H9 (cell line): ENCODE measurements at places on chromosomes 6 and 20. TPM values are rescaled to one million over a fixed set of nuclear protein-coding genes. Genes with fewer than 3 reads are reported as not detected.

DNA sequence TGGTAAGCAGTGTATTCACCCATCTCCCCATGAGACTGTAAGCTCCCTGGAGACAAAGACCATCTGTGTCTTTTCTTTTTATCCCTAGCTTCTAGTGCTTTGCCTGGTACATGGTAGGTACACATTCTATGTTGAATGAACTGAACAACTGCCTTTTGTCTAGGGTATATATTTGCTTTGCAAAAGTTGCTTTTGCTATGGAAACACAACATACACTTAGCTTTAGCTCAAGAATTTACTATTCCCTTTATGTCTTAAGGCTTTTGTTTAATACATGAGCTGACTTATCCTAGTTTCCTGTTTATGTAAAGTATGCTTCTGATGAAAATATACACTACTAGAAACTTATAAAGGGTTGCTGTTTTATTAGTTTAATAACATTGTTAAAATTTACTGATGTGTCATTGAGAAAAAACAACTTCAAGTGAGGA lies 198.2 kb downstream of the PRL start:
- no peaks in the 10 kb centered on the region for H3K36me3 ChIP-seq
- no peaks in the 10 kb centered on the region; the same call in 1 of the 2 replicates for H3K4me1 ChIP-seq
- no peaks in the 10 kb centered on the region for H3K27me3 ChIP-seq

DNA sequence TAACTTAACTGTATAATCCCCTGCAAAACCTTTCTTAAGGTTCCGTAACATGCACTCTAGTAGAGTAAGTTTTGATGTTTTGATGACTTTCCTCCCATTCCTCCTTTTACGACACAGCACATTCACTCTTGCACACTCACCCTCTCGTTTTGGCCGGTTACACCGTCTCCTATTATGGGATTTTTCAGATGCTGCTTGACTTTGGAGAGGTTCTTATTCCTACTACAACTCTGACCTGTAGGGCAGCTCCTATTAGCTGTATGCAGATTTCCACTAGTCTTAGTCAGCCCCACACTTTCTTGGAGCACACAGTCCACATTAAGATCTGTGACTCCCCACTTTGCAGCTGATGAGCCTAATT lies 223.7 kb upstream of the SYNCRIP start:
- no peak overlapping the region for H3K27ac ChIP-seq
- H3K27me3 ChIP-seq: no peaks in the 10 kb centered on the region
- peaks cover 2% of the 10 kb centered on the region; the same call in 1 of the 2 replicates for H3K4me1 ChIP-seq
- peaks cover 8% of the 10 kb centered on the region; the same call in 1 of the 2 replicates for H3K36me3 ChIP-seq
- no peak overlapping the region for H3K4me3 ChIP-seq

- DNase-seq: no peak
- no peaks in the 10 kb centered on the region for H3K4me1 ChIP-seq
- no peaks in the 10 kb centered on the region; the same call in 2 of the 3 replicates for H3K36me3 ChIP-seq
- no peak overlapping the region for H3K4me3 ChIP-seq
Measured at GRCh38 chr6:45467853-45468252, 90.1 kb upstream of the SUPT3H start.

DNA sequence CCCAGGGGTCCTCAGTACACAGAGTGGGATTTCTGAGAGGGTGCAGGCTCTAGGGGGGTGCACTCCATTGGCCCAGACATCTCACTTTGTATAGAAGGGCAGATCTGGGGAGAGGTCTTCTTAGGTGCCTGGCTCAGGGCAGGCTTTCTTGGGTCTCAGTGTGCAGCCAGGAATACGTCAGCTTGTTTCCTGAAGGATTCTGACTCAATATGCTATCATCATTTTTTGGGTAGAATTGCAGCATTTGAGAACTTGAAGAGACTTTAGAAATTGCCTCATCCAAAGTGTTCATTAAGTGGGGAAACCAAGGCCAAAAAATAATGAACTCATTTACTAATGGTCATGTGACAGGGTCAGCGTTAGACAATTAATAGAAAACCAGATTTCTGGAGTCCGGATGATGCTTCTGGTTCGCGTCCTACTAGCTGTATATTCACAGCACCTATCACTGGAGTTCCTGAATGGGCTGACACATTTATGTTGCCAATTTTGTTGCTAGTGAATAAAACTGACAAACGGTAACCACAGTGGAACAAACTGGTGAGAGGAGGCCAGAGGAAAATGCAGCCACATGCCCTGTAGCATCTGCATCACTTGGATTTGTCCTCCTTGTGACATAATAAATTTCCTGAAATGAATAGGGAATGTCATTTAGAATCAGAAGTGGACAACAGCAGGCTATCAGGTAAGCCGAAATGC lies 238.9 kb downstream of the TBC1D7 start:
- no peaks in the 10 kb centered on the region; the same call in 1 of the 3 replicates for H3K36me3 ChIP-seq
- H3K27me3 ChIP-seq: no peaks in the 10 kb centered on the region
- no peak overlapping the region for H3K27ac ChIP-seq
- no peak for DNase-seq
- no peaks in the 10 kb centered on the region for H3K4me1 ChIP-seq

GRCh38 chr6:138560130-138560860 lies 61.0 kb upstream of the NHSL1 start:
- H3K4me1 ChIP-seq: peaks cover 3% of the 10 kb centered on the region; the same call in 1 of the 2 replicates
- H3K4me3 ChIP-seq: no peak overlapping the region
- H3K36me3 ChIP-seq: no peaks in the 10 kb centered on the region
- H3K27me3 ChIP-seq: no peaks in the 10 kb centered on the region
- DNase-seq: no peak
- H3K27ac ChIP-seq: no peak overlapping the region

RAB5IF gene
- 96.5 and 111 TPM in 2 replicates for total RNA-seq

DNA sequence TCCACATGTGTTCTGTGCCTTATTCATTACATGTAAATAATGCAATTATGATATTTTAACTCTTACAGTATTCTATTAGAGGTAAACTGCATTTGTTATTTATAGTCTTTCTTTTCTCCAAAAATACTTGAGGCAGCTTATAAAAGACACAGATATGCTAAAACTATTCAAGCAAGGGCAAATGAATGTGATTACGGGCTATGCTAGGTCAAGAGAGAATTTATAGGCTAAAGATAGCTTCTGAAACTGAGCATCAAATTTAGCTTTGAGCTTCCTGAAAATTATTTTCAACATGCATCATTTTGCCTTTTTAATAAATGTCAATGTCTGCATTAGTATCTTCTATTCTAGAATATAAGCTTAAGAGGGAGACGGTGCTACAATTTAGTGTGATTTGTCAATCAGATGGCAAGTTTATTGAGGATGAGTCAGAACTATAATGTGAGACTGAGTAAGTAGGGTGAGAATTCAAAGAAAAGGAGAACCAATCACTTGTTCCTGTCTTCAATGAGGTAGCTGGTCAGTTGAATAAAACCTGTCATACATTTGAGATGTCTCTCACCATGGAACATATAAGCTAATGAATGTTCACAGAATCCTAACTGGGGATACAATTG lies 669.4 kb upstream of the CITED2 start:
- H3K27me3 ChIP-seq: no peaks in the 10 kb centered on the region
- no peak for DNase-seq
- no peak overlapping the region for H3K27ac ChIP-seq
- H3K4me1 ChIP-seq: no peaks in the 10 kb centered on the region
- no peak overlapping the region for H3K4me3 ChIP-seq

- H3K27me3 ChIP-seq: no peaks in the 10 kb centered on the region
- no peaks in the 10 kb centered on the region for H3K36me3 ChIP-seq
- H3K27ac ChIP-seq: no peak overlapping the region
- H3K4me1 ChIP-seq: no peaks in the 10 kb centered on the region
- no peak overlapping the region for H3K4me3 ChIP-seq
Measured at GRCh38 chr20:8658103-8658502, 410.8 kb upstream of the PLCB4 start.

TP53TG5 gene
- total RNA-seq: 0.59 TPM in 1 of 2 replicates, not detected in the other

DNA sequence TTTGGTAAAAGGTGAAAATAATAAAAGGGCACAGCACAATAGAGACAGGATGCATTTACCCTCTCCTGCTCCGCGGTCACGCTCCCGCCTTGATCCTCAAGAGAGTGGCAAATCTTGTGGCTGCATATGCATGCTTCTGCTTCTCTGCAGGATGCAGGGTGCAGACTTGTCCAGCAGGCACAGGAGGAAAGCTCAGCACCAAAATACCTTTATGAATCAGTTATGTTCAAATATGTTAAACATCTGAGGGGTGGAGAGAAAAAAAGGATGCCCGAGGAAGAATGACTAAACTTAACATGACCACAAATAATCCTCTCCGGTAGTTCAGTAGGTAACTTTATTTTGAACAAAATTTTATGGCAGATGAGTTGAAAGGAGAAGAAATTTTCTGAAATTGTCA lies 366.1 kb upstream of the SOX4 start:
- H3K4me3 ChIP-seq: no peak overlapping the region
- H3K4me1 ChIP-seq: no peaks in the 10 kb centered on the region; the same call in 1 of the 2 replicates
- peaks cover 9% of the 10 kb centered on the region; the same call in 2 of the 3 replicates for H3K36me3 ChIP-seq
- H3K27me3 ChIP-seq: no peaks in the 10 kb centered on the region
- no peak for DNase-seq

OOEP gene
- total RNA-seq: not detected in 2 replicates

MYCT1 gene
- 0.09 and 0.17 TPM in 2 replicates for total RNA-seq

IFNGR1 gene
- 28.4 and 32.2 TPM in 2 replicates for total RNA-seq

VSTM2L gene
- 2.1 and 2.2 TPM in 2 replicates for total RNA-seq

GSTA5 gene
- total RNA-seq: not detected in 2 replicates

TCP11 gene
- not detected in 2 replicates for total RNA-seq

- H3K27ac ChIP-seq: no peak overlapping the region
- no peaks in the 10 kb centered on the region for H3K4me1 ChIP-seq
- no peak overlapping the region for H3K4me3 ChIP-seq
- no peaks in the 10 kb centered on the region for H3K36me3 ChIP-seq
- DNase-seq: peak; percentile 83
Measured at GRCh38 chr20:35604449-35604747, 11.2 kb upstream of the SPAG4 start.

- H3K4me1 ChIP-seq: 0 out of 2 replicates have a peak, but pooled peaks cover 4% of the 10 kb centered on the region
- DNase-seq: no peak
- no peaks in the 10 kb centered on the region for H3K36me3 ChIP-seq
- H3K4me3 ChIP-seq: no peak overlapping the region
- H3K27me3 ChIP-seq: peaks cover 1% of the 10 kb centered on the region; the same call in 1 of the 2 replicates
Measured at GRCh38 chr20:59219211-59219610, 55.6 kb downstream of the ZNF831 start.

DNA sequence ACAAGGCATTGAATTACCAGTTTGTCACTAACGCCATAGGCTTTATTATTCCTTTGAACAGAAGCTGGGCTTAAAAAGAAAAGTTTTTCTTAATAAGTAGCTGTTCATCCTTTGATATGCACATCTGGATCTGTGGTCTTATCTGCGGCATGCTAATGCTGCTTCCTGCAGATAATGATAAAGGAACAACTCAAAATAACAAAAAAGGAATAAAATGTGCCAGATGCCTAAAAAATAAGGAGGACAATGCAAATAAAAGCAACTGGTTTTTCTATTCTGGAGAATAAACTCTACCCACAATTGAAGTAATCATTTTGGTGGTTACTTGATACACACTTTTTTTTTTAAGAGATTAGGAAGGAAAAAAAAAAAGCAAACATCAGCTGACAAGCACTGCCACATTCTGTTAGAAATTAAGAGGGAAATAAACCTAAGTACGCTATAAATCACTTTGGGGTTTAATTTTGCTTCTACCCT lies 156.8 kb upstream of the SALL4 start:
- peaks cover 19% of the 10 kb centered on the region for H3K4me1 ChIP-seq
- H3K4me3 ChIP-seq: peak overlapping the region; percentile 45; the same call in 1 of the 3 replicates
- H3K27me3 ChIP-seq: no peaks in the 10 kb centered on the region
- no peak for DNase-seq
- H3K36me3 ChIP-seq: no peaks in the 10 kb centered on the region
- H3K27ac ChIP-seq: no peak overlapping the region

CLVS2 gene
- 0.15 and 0.26 TPM in 2 replicates for total RNA-seq

DLK2 gene
- 0.57 and 0.96 TPM in 2 replicates for total RNA-seq

- H3K27me3 ChIP-seq: no peaks in the 10 kb centered on the region
- no peak overlapping the region for H3K4me3 ChIP-seq
- H3K4me1 ChIP-seq: no peaks in the 10 kb centered on the region
- no peaks in the 10 kb centered on the region for H3K36me3 ChIP-seq
- peak; percentile 86 for DNase-seq
- H3K27ac ChIP-seq: no peak overlapping the region
Measured at GRCh38 chr20:33291830-33292355, 8.9 kb downstream of the BPIFB1 start.

GRCh38 chr20:4942331-4942730 lies 59.0 kb downstream of the SLC23A2 start:
- 0 out of 2 replicates have a peak, but pooled peaks cover 3% of the 10 kb centered on the region for H3K4me1 ChIP-seq
- H3K36me3 ChIP-seq: no peaks in the 10 kb centered on the region
- no peak overlapping the region for H3K27ac ChIP-seq
- H3K27me3 ChIP-seq: no peaks in the 10 kb centered on the region
- DNase-seq: no peak
- no peak overlapping the region for H3K4me3 ChIP-seq

GRCh38 chr6:3280866-3281465 lies 22.2 kb downstream of the PSMG4 start:
- peaks cover 8% of the 10 kb centered on the region for H3K36me3 ChIP-seq
- peaks cover 13% of the 10 kb centered on the region for H3K4me1 ChIP-seq
- no peaks in the 10 kb centered on the region for H3K27me3 ChIP-seq
- H3K27ac ChIP-seq: no peak overlapping the region

- no peaks in the 10 kb centered on the region for H3K27me3 ChIP-seq
- DNase-seq: no peak
- no peaks in the 10 kb centered on the region for H3K4me1 ChIP-seq
- no peak overlapping the region for H3K27ac ChIP-seq
- H3K4me3 ChIP-seq: no peak overlapping the region
Measured at GRCh38 chr6:33064723-33065122, 8.7 kb downstream of the HLA-DPA1 start.

TLDC2 gene
- 0.11 TPM in 1 of 2 replicates, not detected in the other for total RNA-seq

GRCh38 chr6:85672623-85673022 lies 29.9 kb upstream of the SYNCRIP start:
- H3K36me3 ChIP-seq: peaks cover 43% of the 10 kb centered on the region
- no peaks in the 10 kb centered on the region for H3K27me3 ChIP-seq
- peaks cover 2% of the 10 kb centered on the region; the same call in 1 of the 2 replicates for H3K4me1 ChIP-seq

PI3 gene
- total RNA-seq: not detected in 2 replicates

- H3K4me1 ChIP-seq: no peaks in the 10 kb centered on the region
- no peaks in the 10 kb centered on the region for H3K36me3 ChIP-seq
- no peak for DNase-seq
- no peak overlapping the region for H3K27ac ChIP-seq
Measured at GRCh38 chr20:60627751-60628565, 624.1 kb upstream of the CDH4 start.

SIRPB2 gene
- total RNA-seq: not detected in 2 replicates

DNA sequence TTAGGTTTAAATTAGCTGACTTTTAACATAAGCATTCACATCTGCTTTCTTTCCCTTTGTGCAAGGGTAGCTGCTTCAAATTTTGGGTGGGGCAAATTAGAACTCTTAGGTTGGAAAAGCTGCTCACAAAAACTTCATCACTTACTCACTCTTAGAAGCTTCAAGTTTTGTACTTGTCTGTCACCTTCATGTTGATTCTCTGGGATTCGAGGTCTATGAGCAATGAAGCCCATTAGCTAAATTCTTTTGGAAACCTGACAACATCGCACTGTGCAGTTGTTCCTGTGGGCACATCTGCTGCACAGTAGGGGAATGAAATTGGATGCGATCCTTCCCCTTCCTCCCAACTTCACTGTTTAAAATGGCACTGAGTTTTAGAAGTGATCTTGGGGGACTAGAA lies 156.1 kb downstream of the UBE3D start:
- H3K27ac ChIP-seq: no peak overlapping the region
- no peaks in the 10 kb centered on the region for H3K27me3 ChIP-seq
- no peaks in the 10 kb centered on the region for H3K4me1 ChIP-seq
- H3K4me3 ChIP-seq: no peak overlapping the region

GRCh38 chr20:35311822-35312221 lies 19.6 kb upstream of the FAM83C start:
- H3K27me3 ChIP-seq: no peaks in the 10 kb centered on the region
- DNase-seq: no peak
- H3K4me3 ChIP-seq: no peak overlapping the region
- H3K36me3 ChIP-seq: peaks cover 10% of the 10 kb centered on the region
- no peak overlapping the region for H3K27ac ChIP-seq

TDP2 gene
- 54.7 and 55.6 TPM in 2 replicates for total RNA-seq

GRCh38 chr6:122710908-122711635 lies 68.4 kb upstream of the FABP7 start:
- H3K4me1 ChIP-seq: no peaks in the 10 kb centered on the region
- no peak overlapping the region for H3K27ac ChIP-seq
- H3K36me3 ChIP-seq: no peaks in the 10 kb centered on the region
- H3K4me3 ChIP-seq: no peak overlapping the region
- DNase-seq: no peak

BMP7 gene
- total RNA-seq: 17.7 and 19.6 TPM in 2 replicates
